ENCODE measurements at places on chromosomes 16 and 17. TPM values are rescaled to one million over a fixed set of nuclear protein-coding genes. Genes with fewer than 3 reads are reported as not detected.

- no peak for DNase-seq
Observed at GRCh38 chr17:18361837-18362697, 1.3 kb downstream of the SHMT1 start.

GRCh38 chr16:82281544-82281943 is 111.5 kb upstream of the MPHOSPH6 start:
- DNase-seq: no peak

DNA sequence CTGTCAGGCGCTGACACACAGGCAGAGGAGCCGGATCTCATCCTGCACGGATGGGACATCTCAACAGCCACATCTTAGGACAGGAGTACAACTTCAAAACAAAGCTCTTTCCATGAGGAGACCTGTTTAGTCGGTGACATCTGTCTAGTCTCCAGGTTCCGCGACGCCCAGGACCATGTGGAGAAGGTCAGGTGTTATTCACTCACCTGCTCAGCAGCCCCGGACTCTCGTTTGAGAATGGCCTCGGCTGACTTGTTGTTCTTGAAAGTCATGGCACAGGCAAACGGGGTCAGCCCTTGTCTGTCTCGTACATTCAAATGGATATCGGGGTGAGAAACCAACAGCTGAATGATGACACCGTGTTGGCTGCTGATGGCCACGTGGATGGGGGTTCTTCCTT is 35.7 kb downstream of the CYB5D2 start:
- no peak for DNase-seq

DNA sequence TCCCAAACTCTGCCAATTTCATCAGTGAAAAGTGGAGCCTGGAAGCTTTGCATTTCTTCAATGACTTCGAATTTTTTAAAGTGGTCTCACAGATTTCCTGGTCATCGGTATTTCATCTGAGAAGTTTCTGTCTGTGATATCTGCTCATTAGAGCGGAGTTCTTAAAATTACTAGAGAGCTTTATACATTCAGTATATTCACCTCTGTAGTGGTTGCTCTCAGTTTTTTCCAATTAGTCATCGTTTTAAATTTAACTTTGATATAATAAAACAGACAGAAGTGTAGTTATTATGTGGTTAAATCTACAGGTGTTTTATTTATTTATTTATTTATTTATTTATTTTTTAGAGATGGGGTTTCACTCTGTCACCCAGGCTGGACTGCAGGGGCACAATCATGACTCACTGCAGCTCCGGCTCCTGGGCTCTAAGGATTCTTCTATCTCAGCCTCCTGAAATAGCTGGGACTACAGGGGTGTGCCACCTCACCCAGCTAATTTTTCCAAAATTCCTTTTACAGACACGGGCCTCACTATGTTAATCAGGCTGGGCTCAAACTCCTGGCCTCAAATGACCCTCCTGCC is 16.0 kb downstream of the ARHGAP17 start:
- DNase-seq: no peak

DNA sequence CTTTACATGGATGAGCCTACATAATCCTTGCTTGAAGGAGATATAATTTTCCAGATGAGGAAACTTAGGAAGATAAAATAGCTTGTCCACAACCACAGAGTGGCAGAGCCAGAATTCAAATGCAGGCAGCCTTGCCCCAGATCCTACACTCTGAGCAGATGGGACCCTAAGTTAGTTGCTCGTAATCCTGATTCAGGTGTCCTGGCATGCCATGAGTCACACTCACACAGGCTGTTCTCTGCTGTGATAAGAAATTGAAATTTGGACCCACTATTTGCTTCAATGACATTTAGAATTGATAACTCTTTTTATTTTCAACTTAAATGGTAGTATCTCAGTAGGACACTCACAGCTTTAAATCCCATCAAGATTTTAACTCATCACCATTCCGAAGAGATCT is 150.7 kb upstream of the CACNG5 start:
- DNase-seq: no peak

GRCh38 chr16:67677712-67678111 is 11.1 kb downstream of the C16orf86 start:
- DNase-seq: no peak

DNA sequence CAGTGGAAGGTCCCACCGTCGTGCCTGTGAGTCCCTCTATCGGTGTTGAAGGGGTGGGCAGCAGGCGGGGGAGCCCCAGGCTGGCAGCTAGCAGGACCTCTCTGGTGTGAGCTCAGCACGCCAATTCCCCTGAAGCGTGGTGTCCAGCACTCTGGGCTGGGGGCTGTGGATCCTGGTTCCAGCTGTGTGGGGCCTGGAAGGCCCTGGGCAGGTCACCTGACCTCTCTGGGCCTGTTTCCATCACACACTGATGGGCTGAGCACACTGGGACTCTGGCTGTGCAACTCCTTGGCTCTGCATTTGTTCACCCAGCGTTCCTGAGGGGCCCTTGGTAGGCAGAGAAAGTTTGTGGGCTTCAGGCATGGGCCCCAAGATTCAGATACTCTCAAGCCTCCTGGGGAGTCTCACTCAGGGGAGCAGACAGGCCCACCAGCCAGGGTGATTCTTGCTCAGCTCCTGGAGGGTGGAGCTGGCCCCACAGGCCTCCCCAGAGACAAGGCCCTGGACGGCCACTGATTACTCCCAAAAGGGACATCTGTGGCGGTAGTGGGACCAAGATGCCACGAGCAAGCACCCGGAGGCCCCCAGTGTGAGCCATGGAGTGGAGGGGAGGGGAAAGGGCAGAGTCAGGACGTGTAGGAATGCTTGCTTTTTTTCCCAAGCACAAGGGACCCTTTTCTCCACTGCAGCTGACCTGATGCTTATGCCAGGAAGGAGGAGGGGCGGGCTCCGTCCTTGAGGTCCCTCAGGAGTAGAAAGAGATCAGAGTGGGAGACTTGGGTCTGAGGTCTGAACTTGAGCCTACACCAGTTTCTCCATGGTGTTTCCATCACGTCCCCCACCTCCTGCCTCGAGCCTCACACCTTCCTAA is 8.5 kb downstream of the SCGB1C2 start:
- DNase-seq: peak; percentile 16

DNA sequence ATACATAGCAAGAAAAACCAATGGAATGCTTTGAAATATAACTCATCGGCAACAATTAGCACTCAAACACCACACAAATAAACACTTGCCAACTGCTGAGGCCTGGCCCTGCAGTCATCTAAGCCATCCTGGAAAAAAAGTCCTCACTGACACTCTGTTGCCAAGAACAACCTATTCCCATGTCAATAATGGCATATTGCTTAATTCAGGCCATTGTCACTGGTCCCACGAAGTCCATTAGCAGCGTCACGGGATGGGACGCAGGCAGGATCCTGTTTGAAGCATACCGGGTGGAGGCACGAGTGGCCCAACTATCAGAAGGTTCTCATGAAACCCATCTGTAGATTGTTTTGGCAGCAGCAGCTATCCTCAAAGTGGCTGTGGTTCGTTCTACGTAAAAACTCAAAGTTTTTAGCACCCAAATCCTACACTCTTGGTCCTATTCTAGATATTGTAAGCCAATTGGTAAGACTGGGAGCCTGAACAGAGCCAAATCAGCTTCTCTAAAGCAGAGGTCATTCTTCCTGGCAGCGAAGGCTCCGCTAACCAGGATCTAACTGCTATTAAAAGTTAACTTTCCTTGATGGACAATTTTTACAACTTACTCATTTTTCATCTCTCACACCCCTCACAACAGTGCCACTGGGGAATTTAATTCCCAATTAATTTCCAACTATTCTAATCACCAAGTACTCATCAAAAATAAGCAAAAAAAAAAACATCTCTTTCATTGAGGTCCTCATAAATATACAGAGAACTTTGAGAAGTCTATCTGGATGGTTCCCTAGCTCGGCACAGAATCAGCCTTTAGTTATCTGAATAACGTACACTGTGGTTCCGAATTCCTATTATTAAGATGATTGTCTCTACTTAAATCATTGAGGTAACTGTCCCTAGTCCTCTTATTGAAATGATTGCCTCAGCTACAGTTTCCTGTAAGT is 91.5 kb downstream of the ZFHX3 start:
- no peak for DNase-seq

- DNase-seq: peak; percentile 91
Observed at GRCh38 chr17:28744104-28744971, 527 bp downstream of the TRAF4 start.

DNA sequence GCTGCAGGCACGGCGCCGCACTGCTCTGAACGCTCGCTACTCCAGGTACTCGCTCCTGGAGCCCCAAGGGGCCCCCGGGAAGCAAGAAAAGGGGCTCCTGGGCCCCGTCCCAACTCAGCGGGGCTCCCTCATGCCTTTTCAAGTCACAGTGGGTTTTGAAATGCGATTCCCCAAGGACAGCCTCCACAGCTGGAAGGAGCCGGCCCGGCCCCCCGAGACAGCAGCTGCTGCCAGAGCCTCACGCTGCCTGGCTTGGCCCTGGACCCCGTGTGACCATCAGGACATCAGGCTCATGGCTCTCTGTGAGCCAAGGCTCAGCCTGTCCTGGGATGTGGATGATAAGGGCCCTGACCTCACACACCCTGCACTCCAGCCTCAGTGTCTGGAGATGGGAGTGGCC is 80.6 kb downstream of the LMF1 start:
- peak; percentile 14 for DNase-seq

GRCh38 chr17:74389937-74390679 is 22.8 kb downstream of the GPR142 start:
- DNase-seq: no peak

DNA sequence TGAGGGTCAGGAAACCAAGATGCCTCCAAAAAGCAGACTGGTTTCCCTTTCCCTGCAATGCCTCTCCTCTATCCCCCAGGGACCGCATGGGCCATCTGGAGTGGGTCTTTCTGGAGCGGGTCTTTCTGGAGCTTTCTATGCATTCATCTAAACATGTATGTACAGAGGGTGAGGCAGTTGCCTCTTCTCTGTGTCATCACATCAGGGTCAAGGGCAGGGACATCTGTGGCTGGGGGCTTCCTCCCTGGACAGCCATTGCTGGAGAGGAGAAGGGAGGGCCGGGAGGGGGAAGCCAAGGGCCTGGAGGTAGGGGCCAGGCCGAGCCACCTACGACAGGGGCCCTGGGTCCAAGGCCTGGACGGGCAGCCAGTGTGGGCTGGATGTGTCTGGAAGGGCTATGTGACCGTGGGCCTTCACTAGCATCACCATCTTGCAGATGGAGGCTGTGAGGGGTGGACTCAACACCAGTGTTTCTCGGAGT is 840 bp downstream of the ADCY7 start:
- DNase-seq: peak; percentile 63

GRCh38 chr17:1490643-1491442 is 1.6 kb downstream of the MYO1C start:
- DNase-seq: peak; percentile 60

- DNase-seq: no peak
Observed at GRCh38 chr17:44940768-44941167, 6.8 kb downstream of the KIF18B start.

GRCh38 chr17:726271-726919 is 6.0 kb upstream of the TLCD3A start:
- DNase-seq: no peak

- DNase-seq: no peak
Observed at GRCh38 chr17:59785091-59785799, 77.8 kb downstream of the VMP1 start.

BCL6B gene
- total RNA-seq: not detected

PRKCB gene
- 0.69 TPM for total RNA-seq

KRT33A gene
- total RNA-seq: not detected

FBXO39 gene
- total RNA-seq: not detected

SPAG5 gene
- total RNA-seq: 31.5 TPM

SCARF1 gene
- 4.0 TPM for total RNA-seq

TEKT1 gene
- not detected for total RNA-seq

OTOP2 gene
- total RNA-seq: not detected

NKD1 gene
- 31.3 TPM for total RNA-seq

TMEM219 gene
- total RNA-seq: 88.0 TPM

CMTM2 gene
- total RNA-seq: not detected

BRIP1 gene
- total RNA-seq: 2.4 TPM

PAGR1 gene
- total RNA-seq: 110 TPM
